Spinal cord (tissue), 10 donors: ENCODE measurements at places on chromosomes 5 and 9.

GRCh38 chr9:122227575-122227900, 1.2 kb downstream of the LHX6 start:
- no peak for DNase-seq

GRCh38 chr5:103598997-103599566, 36.5 kb upstream of the NUDT12 start:
- no peak for DNase-seq

DNA sequence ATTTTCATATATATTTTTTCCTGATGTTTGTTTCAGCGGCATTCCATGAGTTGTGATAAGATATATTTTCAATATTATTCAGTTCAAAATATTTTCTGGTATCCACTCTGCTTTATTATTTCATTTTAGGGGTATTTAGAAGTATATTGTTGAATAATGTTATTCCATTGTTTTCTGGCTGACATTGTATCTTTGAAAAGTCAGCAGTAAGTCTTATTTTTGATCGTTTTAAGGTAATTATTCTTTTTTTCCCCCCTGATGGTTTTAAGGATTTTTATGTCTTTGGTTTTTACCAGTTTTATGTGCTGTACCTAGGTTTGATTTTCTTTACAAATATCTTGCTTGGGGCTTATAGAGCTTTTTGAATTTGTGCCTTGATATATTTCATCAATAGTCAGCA, 6.6 kb upstream of the GLRA1 start:
- no peak for DNase-seq

DNA sequence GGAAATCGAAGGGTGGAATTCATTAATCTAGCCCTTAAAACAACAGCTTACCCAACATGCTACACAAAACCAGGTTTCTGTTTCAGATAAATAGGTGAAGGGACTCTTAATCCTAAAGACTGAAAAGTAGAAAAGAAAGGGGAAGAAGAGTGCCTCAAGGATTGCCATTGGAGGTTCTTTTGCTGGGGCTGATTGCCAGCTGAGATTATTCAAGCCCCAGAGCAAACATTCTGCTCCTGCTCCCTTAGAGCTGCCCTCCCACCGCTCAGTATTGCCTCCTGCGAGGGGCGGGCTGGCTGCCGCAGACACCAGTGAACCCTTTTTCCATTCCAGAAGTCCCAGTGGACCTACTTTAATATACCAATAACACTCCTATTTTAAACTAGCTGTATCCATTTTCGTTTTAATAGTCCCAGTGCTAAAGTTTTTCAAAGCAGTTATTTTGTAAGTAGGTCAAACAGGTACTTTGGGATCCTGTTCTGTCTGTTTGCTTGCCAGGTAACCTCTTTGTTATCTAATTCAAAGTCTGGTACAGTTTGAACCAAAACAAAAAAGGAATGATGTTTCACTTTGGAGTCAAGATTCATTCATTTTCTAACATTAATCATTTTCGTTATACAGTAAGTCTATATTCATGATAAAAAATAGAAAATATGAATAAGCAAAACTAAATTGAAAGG, 38.6 kb downstream of the HMGCS1 start:
- no peak for DNase-seq

- DNase-seq, result no peak
These were observed 207.5 kb downstream of the NXNL2 start for GRCh38 chr9:88742483-88742882.

DNA sequence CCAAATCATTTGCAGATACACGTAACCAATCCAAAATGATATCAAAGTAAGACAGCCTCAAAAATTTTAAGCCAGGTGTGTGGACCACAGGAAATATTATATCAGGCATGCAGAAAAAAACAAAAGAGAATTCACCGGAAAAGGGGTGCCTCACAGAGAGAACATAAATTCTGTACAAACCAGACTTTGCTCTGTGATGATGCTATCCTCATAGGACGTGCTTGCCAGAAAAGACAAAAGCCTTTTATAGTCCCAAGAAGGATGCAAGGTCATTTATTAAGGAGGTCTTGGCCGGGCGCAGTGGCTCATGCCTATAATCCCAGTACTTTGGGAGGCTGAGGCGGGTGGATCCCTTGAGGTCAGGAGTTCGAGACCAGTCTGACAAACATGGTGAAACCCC, 16.8 kb upstream of the ATP6V1G1 start:
- DNase-seq, result no peak

- no peak for DNase-seq
These were observed 12.1 kb downstream of the CDK5RAP2 start for GRCh38 chr9:120567874-120568273.

DNA sequence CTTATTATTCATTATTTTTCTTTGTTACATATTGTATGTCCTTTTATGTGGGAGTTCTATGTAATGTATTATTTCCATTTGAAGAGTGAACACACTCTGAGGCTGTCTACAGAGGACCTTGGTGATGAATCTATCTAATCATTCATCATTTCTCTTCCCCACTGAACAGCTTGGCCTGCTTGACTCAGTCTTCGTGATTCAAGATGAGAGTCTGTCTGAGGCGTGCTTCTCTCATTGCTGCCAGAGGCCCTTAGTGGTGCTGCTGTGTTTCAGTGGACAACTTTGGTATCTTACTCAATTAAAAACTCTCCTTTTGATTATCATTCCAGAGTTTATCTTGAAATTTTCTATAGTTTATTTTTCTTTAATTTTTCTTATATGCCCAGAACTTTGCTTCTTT, 318.1 kb upstream of the DAB2 start:
- DNase-seq, result no peak

- DNase-seq, result no peak
These were observed 995 bp downstream of the IPPK start for GRCh38 chr9:92668746-92669526.

DNA sequence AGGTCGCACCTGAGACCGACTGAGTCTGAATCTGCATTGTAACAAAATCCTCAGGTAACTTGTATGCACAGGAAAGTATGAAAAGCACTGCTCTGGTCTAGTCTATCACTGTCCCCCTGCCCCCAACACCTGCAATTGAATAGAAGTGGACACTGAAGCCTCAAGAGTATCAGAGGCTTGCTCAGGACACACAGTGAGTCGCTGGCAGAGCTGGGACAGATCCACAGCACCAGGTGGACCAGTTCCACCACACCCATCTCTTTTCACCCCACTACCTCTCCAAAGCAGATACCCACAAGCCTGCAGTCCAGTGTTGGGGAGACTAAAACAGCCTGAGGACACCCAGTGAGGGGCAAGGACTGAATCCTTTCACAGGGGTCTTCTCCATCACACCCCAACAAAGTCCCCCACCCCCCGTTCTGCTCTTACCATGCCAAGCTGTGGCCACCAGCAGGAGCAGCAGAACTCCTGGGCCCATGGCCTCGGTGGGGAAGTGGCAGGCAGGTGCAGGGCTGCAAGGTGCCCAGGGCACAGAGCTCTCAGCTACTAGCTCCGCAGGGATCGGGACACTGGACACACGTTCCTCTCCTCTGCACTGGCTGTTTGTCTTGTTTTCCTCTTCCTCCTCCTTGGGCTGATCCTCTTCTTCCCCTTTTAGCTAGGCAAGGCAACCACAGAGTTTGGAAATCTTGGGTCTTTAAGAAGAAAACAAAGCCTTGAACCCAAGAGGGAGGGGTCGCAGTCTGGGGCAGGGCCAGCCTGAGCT, at the start of gene CSF1R:
Gene CSF1R, minus strand, starts transcription at position 605 of the 766 bp plus-strand sequence. Its CDS starts 127 bp downstream, at position 478.
- no peak for DNase-seq

GRCh38 chr5:61881821-61882487, 424.1 kb upstream of the KIF2A start:
- DNase-seq, result no peak

DNA sequence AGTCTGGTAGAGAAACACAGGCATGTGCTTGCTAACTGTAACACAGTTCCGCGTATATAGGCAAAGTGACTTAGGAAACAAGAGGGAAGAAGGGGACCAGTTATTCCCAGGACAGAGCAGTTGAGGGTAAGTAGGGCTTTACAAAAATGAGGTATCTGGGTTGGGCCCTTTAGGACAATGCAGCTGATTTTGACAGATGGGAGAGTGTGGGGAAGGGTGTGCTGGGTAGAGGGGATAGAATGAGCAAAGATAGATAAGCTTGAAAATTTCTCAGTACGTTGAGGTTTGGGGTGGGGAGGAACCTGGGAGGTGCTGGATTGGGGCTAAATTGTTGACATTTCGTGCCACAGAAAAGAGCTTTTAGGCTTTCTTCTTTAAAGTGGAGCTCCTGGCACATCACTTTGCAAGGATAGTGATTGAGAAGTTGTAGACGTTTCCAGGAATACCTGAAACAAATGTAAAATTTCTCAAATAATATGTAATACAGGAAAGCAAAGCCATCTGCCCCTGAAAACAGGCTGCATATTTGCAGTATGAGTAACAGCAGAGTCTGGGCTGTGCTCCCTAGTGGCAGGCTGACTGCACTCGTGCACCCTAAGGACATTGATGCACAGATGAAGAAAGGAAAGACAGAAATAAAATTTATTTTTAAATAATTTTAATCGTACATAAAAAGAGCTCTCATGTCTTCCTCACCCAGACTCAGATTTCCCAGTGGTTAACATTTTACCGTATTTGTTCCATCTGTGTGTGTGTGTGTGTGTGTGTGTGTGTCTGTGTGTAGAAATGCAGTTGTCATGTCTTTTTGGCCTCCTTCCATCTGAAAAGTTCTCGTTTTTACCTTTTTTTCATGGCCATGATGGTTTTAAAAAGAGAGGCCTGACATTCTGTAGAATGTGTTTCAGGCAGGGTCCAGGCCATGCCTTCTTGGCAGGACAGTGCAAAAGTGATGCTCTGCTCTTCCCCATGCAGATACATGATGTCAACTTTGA, 144.9 kb upstream of the DMRT1 start:
- no peak for DNase-seq

DNA sequence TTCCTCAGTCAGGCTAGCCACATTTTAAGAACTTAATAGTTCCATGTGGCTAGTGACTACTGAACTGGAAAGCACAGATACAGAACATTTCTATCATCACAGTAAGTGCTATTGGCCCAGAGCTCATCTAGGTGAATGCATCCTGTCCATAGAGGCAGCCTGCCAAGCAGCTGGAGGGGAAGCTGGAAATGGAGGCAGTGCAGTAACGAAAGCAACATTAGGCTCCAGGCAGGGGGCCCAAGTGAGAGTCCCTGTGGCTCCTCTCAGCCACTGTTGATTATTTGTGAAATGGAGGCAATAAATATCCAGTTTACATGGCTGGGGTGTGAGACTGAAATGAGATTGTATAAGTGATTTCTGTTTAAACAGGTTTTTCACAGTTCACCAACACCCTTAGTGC, 227.2 kb upstream of the KLF9 start:
- peak; percentile 84 for DNase-seq

GRCh38 chr5:164741376-164741775, 1236.0 kb downstream of the MAT2B start:
- no peak for DNase-seq

- no peak for DNase-seq
These were observed 256.2 kb upstream of the SMC2 start for GRCh38 chr9:103837940-103838339.

DNA sequence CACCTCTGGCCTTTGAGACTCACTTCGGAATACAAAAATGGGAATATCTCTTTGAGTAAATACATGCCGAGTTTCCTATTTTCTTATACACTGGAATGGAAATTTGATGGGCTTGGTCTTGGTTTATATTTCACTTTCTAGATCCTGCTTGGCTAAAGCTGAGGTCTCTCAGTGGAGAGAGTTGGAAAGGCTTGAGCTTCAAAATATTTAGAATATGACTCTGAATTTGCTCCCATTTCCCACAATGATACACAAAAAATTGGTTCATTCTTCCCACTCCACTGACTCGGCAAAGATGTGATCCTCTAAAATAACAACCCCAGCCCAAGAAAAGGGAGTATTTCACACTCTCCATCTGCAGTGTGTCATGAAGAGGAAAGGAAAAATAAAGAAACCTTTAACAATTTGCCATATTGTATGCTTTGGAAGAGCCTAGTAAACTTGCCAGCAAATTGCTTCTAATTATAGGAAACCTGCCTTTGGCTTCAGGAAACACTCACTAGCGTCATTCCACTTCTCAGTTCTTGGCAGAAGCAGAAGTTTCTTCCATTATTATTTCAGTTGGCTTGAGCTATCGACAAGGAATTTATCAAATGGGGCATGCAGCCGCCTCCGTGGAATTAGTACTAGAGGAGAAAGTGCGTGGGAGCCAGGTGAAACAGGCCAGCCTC, 302.9 kb downstream of the NSG2 start:
- DNase-seq, result no peak

- DNase-seq, result no peak
These were observed 11.0 kb upstream of the PLAC8L1 start for GRCh38 chr5:146116361-146116760.

- no peak for DNase-seq
These were observed 272.0 kb downstream of the MAN2A1 start for GRCh38 chr5:109961751-109962150.

- no peak for DNase-seq
These were observed 566 bp upstream of the CEP78 start for GRCh38 chr9:78235256-78235761.

- no peak for DNase-seq
These were observed 536.3 kb upstream of the PTPRD start for GRCh38 chr9:11149065-11149464.

- no peak for DNase-seq
These were observed 208.6 kb downstream of the FBN2 start for GRCh38 chr5:128329386-128329939.

DNA sequence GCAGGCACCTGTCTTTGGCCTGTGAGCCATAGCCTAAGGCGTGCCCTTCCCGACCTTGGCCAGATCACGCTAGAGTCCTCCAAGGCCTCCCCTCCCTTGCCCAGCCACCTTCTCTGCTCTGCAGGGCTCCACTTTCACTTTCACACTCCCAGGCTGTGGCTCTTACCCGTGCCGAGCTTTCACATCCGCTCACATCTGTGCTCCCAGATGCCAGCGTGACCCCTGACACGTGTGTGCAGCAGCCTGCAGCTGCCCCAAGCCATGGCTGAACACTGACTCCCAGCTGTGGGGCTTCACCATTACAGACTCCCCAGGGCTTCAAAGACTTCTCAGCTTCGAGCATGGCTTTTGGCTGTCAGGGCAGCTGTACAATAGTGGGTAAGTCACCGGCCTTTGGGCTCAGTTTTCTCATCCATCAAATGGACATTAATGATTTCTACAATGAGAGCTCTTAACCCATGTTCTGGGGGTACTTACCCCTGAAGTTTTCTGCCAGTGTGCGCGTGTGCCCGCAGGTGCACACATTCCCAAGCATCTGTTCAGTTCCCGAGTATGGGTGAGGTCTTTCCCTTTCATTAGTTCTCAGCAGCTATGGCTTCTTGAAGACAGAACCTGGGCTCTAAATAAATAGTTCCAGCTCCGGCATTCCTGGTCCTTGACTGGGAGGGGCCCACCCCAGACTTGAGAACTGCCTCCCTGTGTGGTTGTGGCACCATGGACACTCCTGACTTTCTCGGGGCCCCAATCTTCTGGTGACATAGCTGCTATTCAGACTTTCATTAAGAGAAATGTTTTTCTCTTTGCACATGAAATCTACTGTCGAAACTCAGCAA, 118.6 kb downstream of the RGS3 start:
- DNase-seq, result no peak

DNA sequence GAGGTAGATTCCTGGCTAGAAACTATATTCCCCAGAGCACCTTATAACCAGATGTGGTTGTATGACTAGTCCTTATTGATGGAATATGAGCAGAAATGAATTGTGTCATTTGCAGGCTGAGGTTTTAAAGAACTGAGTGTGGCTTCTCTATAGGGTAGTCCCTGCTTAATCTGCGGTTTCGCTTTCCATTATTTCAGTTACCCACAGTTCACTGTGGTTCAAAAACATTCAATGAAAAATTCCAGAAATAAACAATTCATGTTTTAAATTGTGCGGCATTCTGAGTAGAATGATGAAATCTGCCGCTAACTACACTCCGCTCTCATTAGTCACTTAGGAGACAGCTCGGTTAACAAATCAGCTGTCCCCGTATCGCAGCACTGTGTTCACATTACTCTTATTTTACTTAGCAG, 65.1 kb downstream of the ANKRD55 start:
- no peak for DNase-seq
